HepG2 (cell line): ENCODE measurements at places on chromosomes 5 and 9. TPM values are rescaled to one million over a fixed set of nuclear protein-coding genes. Genes with fewer than 3 reads are reported as not detected.

DNA sequence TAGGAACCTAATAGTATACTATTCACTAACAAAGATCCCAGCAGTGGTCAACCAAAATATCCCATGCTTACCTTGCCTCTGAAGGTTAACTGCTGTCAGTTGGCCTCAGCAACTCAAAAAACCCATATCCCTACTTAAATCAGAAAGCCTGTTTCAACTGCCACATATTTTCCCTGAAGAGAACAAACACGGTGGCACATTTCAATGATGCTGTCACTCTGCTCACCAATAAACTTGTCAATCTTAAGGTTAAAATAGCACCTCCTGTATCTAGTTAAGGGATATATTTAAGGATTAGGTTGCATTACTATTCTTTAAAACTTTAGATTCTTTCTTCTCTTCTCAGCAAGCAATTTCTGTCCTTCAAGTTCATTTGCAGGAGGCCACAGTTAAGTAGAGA, 986.9 kb downstream of the CDH18 start:
- DNase-seq, result no peak
- H3K4me3 ChIP-seq, result no peak overlapping the region
- no peaks in the 10 kb centered on the region for H3K4me1 ChIP-seq
- H3K27ac ChIP-seq, result no peak overlapping the region

Gene PFN3
- total RNA-seq, result not detected in 2 replicates

Gene SLC22A4
- total RNA-seq, result 0.62 and 0.83 TPM in 2 replicates

DNA sequence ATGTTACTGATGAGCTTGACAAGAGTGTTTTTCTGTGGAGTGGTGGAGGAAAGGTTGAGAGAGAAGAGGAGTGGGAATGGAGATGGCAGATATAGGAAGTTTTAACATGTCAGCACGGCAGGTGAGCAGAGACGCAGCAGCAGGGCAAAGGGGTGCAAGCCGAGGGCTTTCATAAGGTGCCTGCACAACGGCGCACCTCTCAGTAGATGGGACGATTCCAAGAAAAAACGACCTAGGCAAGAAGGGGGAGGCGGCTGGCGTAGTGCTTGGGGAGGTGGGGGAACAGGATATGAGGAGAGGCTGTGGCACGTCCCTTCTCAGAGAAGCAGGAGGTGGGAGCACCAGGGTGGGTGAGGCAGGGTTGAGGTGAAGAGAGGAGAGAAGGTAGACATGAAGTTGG, 24.5 kb downstream of the ARPC5L start:
- no peaks in the 10 kb centered on the region for H3K4me1 ChIP-seq
- no peak overlapping the region for H3K4me3 ChIP-seq
- H3K27me3 ChIP-seq, result no peaks in the 10 kb centered on the region
- DNase-seq, result no peak
- peaks cover 26% of the 10 kb centered on the region for H3K36me3 ChIP-seq
- no peak overlapping the region for H3K27ac ChIP-seq

- no peak overlapping the region for H3K27ac ChIP-seq
- DNase-seq, result peak; percentile 50
- H3K4me1 ChIP-seq, result no peaks in the 10 kb centered on the region
- H3K36me3 ChIP-seq, result no peaks in the 10 kb centered on the region; the same call in 1 of the 2 replicates
These were observed 27.1 kb upstream of the MYORG start for GRCh38 chr9:34403554-34404380.

DNA sequence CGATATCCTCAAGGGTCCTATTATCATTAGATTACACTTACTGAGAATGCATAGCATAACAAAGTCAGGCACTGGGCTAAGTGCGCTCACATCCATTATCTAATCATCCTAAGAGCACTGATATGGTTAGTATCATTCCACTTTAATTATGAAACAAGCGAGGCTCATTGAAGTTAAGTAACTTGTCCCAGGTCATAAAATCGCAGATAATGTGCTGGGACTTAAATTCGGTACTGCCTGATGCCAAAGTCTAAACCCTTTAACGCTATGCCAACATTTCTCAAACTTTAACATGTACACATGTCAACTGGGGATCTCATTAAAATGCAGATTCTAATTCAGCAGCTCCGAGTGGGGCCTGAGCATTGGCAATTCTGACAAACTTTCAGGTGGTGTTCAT, 204.7 kb downstream of the PTTG1 start:
- no peaks in the 10 kb centered on the region for H3K36me3 ChIP-seq
- no peak overlapping the region for H3K4me3 ChIP-seq
- no peak overlapping the region for H3K27ac ChIP-seq
- no peaks in the 10 kb centered on the region for H3K27me3 ChIP-seq
- DNase-seq, result no peak
- H3K4me1 ChIP-seq, result no peaks in the 10 kb centered on the region

Gene SLC4A9
- not detected in 2 replicates for total RNA-seq

Gene SLC46A2
- total RNA-seq, result not detected in 2 replicates

DNA sequence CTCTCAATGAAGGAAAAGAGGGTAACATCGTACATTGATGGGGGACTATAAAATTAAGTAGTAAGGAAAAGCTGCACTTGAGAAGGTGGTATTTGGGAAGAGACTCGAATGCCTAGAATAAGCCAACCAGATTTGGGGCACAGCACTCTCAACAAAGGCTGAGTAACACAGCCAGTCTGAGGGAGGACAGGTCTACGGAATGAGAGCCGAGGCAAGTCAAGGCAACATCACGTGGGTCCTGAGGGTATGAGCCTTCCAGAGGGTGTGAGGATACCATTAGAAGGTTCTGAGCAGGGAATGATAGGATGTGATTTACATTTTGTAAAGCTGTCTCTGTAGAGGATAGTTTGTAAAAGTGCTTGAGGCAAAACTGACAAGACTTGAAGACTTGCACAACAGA, 434.1 kb downstream of the RAB3C start:
- no peaks in the 10 kb centered on the region for H3K36me3 ChIP-seq
- no peak overlapping the region for H3K27ac ChIP-seq
- peaks cover 11% of the 10 kb centered on the region for H3K4me1 ChIP-seq
- no peaks in the 10 kb centered on the region; the same call in 1 of the 2 replicates for H3K27me3 ChIP-seq
- H3K4me3 ChIP-seq, result no peak overlapping the region

- no peak overlapping the region for H3K27ac ChIP-seq
- no peak for DNase-seq
- H3K36me3 ChIP-seq, result no peaks in the 10 kb centered on the region
- no peak overlapping the region for H3K4me3 ChIP-seq
These were observed 31.5 kb upstream of the MVB12B start for GRCh38 chr9:126295082-126295477.

Gene SVEP1
- not detected in 2 replicates for total RNA-seq

GRCh38 chr9:88736136-88736637, 201.2 kb downstream of the NXNL2 start:
- no peaks in the 10 kb centered on the region for H3K36me3 ChIP-seq
- H3K4me1 ChIP-seq, result no peaks in the 10 kb centered on the region
- DNase-seq, result no peak
- no peak overlapping the region for H3K4me3 ChIP-seq
- no peak overlapping the region for H3K27ac ChIP-seq

Gene ROPN1L
- not detected in 2 replicates for total RNA-seq

DNA sequence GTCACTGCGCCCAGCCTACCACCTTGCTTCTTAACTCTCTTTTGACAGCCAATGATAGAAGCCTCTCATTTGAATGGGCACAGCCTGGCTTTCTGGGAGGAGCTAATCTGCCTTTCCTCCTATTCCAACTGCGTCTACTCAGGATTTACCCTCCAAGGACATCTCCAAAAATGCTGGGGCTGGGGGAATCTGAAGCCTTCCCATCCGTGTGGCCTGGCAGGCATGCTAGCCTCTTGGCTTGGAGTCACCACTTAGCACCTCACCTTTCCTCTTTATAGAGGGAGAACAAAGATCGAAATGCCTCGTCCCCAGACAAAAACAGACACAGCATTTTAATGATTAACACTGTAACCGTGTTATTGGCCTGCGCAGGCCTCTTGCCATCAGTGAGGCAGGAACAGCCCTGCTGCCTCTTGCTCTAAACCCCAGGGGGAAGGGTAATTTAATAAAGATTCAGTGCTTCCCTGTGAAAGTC, 108.2 kb upstream of the KLF4 start:
- peak; percentile 3 for DNase-seq
- H3K27ac ChIP-seq, result no peak overlapping the region
- H3K4me1 ChIP-seq, result peaks cover 9% of the 10 kb centered on the region
- H3K4me3 ChIP-seq, result no peak overlapping the region
- H3K36me3 ChIP-seq, result no peaks in the 10 kb centered on the region
- H3K27me3 ChIP-seq, result no peaks in the 10 kb centered on the region

GRCh38 chr5:56565644-56566043, 249.7 kb upstream of the MAP3K1 start:
- H3K4me3 ChIP-seq, result no peak overlapping the region
- DNase-seq, result no peak
- H3K4me1 ChIP-seq, result peaks cover 32% of the 10 kb centered on the region
- H3K27me3 ChIP-seq, result no peaks in the 10 kb centered on the region
- no peak overlapping the region for H3K27ac ChIP-seq

Gene SNX24
- total RNA-seq, result 23.7 and 29.2 TPM in 2 replicates

DNA sequence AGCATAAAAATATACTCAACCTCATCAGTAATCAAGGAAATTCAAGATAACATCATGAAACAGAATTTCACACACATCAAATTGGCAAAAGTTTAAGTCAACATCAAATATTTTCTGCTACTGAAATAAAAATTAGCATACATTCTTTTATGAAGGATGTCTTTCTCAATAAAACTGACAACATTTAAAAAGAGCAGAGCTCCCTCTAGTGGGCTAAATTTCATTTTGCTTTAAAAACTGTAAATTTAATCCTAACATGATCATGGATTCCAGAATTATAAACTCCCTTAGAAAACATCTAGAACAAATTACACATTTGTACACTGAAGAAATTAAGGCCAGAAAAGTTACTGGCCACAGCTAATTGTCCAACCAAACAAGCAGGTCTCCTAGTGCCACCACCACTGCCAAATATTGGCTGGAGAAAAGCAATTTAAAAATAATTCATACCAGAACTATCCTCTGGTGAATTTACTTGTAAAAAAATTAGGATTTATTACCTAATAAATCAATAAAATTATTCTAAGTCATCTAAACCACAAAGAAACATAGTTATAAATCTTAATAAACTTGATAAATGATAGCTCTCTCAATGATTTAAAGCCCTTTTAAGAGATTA, 31.2 kb downstream of the DEPDC1B start:
- H3K36me3 ChIP-seq, result peaks cover 19% of the 10 kb centered on the region; the same call in 2 of the 3 replicates
- no peak overlapping the region; the same call in 1 of the 2 replicates for H3K4me3 ChIP-seq
- DNase-seq, result peak; percentile 33
- peaks cover 56% of the 10 kb centered on the region for H3K4me1 ChIP-seq
- H3K27me3 ChIP-seq, result no peaks in the 10 kb centered on the region

- H3K4me3 ChIP-seq, result no peak overlapping the region
- no peaks in the 10 kb centered on the region for H3K36me3 ChIP-seq
- no peak overlapping the region for H3K27ac ChIP-seq
- H3K27me3 ChIP-seq, result no peaks in the 10 kb centered on the region
These were observed 155.0 kb downstream of the FGF1 start for GRCh38 chr5:142530904-142531303.

Gene OR2S2
- total RNA-seq, result not detected in 2 replicates

- DNase-seq, result no peak
- H3K27ac ChIP-seq, result no peak overlapping the region
- no peaks in the 10 kb centered on the region for H3K4me1 ChIP-seq
- H3K36me3 ChIP-seq, result no peaks in the 10 kb centered on the region
These were observed 566.8 kb upstream of the PTGER4 start for GRCh38 chr5:40112875-40113274.

DNA sequence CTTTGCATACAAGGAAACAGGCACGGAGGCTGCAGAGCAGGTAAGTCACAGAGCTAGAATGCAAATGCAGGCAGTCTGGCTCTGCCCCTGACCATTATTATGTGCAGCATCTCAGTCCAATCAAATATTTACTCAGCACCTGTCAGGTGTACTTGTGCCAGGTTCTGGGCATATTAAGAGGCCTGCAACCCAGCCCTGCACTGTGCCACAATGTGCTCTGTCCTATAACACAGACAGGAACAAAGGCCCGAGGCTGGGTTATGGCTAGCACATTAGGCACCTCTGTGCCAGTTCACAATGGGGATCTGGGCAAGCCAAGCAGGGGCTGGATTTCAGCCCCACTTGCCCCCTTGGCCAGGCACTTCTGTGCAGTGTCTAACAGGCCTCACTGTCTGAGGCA, 14.0 kb downstream of the ARL15 start:
- no peak for DNase-seq
- no peak overlapping the region for H3K27ac ChIP-seq
- H3K36me3 ChIP-seq, result no peaks in the 10 kb centered on the region
- no peaks in the 10 kb centered on the region for H3K27me3 ChIP-seq
- no peaks in the 10 kb centered on the region for H3K4me1 ChIP-seq
- H3K4me3 ChIP-seq, result no peak overlapping the region
